SK-MEL-5 (cell line): ENCODE measurements at places on chromosomes 2 and 18. TPM values are rescaled to one million over a fixed set of nuclear protein-coding genes. Genes with fewer than 3 reads are reported as not detected.
A peak's percentile ranks its signal among the peaks of the same experiment; 100 is the strongest.

DNA sequence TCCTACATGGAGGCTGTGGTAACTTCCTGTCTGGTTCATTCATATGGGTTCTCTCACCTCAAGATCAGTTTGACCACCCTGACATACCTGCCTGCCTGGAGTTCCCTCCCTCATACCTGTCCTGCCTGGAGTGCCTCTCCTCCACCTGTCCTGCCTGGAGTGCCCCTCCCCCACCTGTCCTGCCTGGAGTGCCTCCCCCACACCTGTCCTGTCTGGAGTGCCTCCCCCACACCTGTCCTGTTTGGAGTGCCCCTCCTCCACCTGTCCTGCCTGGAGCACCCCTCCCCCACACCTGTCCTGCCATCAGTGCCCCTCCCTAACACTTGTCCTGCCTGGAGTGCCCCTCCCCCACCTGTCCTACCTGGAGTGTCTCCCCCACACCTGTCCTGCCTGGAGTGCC lies 461.9 kb downstream of the PTPRM start:
- DNase-seq = no peak

ITGA6 gene
- total RNA-seq = 61.5 and 65.3 TPM in 2 replicates

DIPK1C gene
- total RNA-seq = 12.6 and 17.3 TPM in 2 replicates

IL1F10 gene
- total RNA-seq = not detected in 2 replicates

DNA sequence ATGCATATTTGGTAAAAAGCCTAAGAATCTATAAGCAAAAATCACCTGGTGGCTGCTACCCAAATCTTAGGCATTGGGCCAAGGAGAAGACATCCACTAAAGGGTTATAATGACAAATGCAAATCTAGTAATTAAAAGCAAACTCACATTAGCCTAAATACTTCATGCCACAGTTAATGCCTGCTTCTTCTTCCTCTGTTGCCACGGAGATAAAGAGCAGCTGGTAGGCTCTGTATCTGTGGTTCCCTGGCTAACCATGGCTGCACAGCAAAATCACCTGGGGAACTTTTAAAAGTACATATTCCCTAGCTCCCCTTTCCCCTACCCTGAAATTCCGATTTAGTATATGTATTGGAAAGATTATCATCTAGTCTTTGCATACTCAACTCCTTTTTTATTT lies 114.3 kb downstream of the LNPK start:
- DNase-seq = no peak

DNA sequence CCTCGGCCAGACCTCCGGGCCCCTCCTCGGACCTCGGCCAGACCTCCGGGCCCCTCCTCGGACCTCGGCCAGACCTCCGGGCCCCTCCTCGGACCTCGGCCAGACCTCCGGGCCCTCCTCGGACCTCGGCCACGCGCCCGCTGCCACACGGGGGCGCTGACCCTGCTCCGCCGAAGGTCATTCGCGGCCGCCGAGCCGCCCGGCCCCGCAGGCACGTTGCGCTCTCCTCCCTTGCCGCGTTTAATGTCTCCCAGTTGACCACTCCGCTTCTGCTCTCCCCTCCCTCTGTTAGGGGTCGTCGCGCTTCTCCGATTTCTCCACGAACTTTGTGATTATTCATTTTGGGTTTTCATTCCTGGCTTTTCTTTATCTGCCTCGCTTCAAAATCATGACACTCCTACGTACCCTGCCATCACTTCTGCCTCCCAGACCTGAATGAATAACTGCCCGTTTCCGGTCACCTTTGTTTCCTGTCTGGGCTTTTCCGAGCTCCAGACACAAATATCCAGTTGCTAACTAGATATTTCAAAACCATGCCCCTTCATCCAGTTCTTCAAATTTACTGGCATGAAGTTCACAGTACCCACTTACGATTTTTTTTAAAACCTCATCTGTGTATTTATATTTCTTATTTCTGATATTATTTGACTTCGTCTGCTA lies 14.8 kb upstream of the COLEC12 start:
- no peak for DNase-seq

DNA sequence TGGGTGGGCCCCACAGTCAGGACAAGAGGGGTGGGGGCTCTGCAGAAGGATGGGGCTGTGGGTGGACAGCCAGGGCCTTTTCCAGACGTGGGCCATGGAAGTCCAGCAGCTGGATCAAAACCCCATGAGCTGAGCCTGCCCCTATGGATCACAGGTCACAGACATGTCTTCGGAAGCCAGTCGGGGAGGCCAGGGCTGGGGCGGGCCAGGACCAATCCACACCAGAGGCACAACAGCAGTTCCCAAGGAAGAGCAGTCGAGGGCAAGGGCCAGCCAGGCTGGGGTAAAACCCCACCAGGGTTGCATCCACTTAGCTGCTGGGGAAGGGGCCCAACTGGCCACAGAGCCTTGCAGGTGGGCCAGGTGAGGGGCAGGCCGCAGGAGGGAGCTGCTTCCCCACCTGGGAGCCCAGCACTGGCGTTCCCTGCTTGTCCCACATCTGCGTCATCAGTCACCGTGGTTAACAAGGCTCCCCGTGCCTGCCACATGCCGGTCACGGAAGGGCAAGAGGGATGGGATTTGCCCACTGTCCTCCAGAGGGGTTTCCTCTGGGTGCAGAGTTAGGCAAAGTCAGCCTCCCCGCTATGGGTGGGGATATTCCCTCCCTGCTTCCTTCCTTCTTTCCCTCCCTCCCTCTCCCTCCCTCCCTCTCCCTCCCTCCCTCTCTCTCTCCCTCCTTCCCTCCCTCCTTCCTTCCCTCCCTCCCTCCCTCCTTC lies 46.4 kb upstream of the ODC1 start:
- DNase-seq = no peak

- no peak for DNase-seq
These were observed 206.0 kb downstream of the ZNF521 start for GRCh38 chr18:25145731-25146511.

DNA sequence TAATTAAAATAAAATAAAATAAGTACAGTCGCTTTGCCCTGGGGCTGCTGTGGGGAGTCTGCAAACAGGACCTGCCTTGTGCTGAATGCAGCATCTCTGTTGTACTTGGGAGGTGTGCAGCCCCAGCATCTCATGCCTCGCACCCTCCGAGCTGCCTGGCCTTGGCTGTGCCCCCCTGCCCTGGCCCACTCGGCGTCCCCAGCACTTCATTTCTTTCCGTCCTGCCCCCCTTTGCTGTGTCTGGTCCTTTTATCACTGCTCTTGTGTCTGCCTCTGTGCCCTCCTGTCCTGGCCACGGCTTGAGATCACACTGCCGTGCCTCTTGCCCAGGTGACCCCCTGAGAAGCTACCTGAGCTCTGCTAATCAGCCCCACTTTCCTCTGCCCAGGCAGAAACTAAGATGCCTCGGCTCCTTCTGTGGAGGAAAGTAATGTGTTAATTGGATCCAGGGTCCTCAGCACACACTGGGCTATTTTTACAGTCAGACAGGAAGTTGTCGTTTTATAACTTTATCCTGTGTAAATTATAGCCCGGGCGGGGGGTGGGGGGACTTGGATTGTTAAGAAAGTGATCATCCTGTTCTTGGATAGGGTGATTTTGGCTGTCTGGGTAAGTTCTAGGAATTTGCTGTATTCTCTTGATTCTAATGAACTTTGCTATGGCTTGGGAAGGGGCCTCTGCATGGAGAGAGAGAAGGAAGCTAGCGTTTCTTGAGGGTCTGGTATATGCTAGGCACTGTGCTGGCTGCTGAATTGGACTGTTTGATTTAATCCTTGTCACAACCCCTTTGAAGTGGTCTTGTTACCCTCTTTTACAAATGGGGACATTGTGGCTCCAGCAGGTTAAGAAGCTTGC lies 69.4 kb downstream of the AGAP1 start:
- no peak for DNase-seq

DNA sequence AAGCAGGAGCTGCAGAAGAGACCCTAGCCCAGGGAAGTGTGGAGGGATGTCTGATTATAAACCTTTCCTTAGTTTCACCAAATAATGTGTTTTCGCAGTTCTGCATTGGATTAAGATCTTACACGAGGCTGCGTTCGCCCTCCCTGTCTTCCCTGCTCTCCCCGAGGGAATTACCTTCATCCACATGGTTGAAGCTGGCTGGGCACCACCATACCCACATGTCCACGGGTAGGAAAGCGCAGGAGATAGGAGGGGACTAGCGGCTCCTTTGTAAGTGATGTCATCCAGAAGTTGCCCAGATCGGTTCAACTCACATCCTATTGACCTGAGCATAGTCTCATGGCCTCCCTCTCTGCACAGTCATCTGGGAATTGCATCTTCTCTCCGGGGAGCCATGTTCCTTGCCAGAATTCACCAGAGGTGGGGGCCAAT lies 1.1 kb downstream of the TTL start:
- DNase-seq = peak; percentile 74

DNA sequence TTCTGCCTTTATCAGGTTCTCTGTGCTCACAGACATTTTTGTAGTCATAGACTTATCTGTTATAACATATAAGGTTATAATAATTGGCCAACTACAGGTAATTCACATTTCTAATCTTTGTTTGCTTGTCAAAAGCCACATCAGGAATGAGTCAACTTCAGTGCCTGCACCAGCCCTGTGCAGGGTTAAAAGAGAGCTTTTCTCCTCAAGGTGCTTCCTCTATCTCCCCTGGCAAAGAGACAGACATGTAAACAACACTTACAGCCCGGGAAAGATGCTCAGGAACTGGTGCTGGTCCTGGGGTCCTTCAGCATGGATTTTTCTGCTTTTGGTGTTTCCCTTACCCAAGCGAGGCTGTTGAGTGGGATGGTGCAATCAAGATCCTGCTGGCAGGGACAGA lies 7.7 kb upstream of the EHD3 start:
- DNase-seq = no peak

GRCh38 chr18:63189817-63190216 lies 129.8 kb downstream of the BCL2 start:
- no peak for DNase-seq

DNA sequence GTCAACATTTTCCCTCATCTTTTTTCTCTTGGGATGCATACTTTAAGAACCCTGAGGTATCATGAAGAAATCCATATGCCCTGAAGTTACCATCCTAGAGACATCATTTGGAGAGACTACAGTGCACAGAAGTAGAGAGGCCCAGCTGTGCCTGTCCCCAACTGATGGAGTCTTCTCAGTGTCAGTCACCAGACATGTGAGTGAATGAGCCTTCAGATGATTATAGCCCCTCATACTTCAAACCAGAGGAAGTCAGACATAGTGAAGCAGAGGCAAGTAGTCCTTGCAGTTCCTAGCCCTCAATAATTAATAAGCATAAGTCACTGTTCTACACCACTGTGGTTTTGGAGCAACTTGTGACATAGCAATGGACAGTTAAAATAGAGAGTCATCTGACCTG lies 194.4 kb upstream of the ITGA4 start:
- no peak for DNase-seq

ALKAL2 gene
- total RNA-seq = not detected in 2 replicates

HMSD gene
- total RNA-seq = not detected in 2 replicates

- no peak for DNase-seq
These were observed 123.3 kb downstream of the NCK2 start for GRCh38 chr2:105868060-105868459.

GRCh38 chr2:100365434-100365833 lies 43.1 kb upstream of the LONRF2 start:
- no peak for DNase-seq

CDK5R2 gene
- total RNA-seq = 0.08 and 0.24 TPM in 2 replicates

DNA sequence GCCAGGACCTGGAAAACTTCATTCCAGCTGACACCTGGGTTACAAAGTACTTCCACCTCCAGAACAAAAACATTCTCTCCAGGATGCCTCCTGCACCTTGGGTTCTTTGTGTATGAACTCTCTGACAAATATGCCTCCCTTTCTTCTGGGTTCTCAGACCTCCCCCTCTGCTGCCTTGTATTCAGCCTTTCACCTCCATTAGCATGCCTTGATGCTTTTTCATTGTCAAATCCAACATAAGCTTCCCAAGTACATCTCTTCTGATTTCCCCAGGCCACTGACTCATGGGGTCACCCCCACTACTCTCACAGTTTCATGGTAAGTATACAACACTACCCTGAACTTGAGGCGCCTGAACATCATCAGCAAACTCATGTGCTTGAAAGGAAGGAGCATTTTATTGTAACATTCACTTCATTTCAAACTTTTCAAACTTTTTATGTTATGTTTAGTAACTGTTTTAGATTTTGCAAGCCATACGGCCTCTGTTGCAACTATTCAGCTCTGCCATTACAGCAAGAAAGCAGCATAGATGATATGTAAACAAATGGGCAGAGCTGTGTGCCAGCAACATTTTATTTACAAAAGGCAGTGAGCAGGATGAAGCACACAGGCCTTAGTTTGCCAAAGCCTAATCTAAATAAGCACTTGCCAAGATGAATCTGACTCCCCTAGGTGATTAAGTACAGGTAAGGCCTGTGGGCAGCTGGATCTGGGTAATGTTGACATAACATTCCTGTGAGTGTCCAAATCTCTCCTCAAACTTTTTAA lies 32.5 kb upstream of the MRPS9 start:
- DNase-seq = no peak

SFT2D3 gene
- total RNA-seq = 6.5 and 9.7 TPM in 2 replicates

DNA sequence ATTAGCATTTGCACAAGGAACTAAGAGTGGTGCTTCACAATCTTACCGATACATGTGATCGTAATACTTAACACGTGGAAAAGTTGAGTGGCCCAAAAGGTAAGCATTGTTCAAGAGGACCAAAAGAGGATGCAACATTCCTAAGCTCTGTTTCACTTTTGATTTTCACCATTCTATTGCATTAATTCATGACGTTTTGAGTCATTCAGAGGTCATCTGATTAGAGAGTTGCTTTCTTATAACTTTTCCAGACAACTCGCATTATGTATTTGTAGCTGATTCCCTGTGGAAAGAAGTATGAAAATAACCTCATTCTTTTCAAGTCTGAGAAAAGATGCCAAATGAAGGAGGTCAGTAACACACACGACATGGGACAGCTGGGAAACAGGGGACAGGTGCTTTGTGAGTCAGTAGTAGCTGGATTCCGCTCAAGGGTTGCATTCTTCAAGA lies 344.4 kb downstream of the RND3 start:
- no peak for DNase-seq

CREG2 gene
- 0.03 TPM in 1 of 2 replicates, not detected in the other for total RNA-seq

DNA sequence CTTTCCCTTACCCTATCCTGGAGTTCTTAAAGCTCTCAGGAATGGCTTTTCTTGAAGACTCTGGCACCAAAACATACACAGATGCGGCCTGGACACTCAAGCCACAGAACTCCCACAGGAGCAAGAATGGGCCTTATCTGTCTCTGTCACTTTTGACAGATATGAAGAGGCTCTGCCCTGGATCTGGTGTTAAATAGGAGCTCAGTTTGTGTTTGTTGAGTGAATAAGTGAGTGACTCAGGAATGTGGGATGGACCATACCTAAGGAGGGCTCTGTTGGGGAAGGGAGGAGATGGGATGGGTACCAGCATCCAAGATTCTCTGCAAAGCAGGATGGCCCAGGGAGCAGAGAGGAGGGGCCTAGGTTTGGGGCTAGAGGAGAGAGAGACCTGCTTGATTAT lies 33.9 kb upstream of the EPAS1 start:
- DNase-seq = no peak

FBXO41 gene
- 3.6 and 4.8 TPM in 2 replicates for total RNA-seq

SCYGR2 gene
- total RNA-seq = not detected in 2 replicates

DNA sequence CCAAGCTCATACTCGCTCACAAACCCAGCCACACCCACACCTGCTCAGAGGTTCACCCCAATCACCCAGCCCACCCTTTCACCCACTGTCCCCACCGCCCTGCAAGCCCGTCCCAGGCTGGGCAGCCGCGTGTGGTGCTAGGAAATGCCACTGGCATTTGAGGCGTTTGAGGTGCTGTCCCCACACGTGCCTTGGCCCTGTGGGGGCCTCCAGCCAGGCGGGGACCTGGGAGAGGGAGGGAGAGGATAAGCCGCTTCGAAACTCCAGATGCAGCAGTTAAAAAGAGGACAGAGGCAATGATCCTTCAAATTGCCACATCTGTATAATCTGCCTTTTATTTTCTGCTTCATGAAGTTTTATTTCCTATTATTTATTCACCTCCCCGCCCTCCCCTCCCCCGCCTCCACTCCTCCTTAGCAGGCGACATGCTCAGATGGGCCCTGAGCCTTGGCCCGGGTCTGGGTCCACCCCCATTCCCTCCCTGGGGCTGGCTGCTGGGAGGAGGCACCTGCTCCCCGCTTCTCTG lies 35.9 kb downstream of the PSD4 start:
- DNase-seq = no peak
